ENCODE measurements at places on chromosomes 12 and 14.

GRCh38 chr12:131116468-131117117 is 162.9 kb downstream of the ADGRD1 start:
- no peak for DNase-seq

DNA sequence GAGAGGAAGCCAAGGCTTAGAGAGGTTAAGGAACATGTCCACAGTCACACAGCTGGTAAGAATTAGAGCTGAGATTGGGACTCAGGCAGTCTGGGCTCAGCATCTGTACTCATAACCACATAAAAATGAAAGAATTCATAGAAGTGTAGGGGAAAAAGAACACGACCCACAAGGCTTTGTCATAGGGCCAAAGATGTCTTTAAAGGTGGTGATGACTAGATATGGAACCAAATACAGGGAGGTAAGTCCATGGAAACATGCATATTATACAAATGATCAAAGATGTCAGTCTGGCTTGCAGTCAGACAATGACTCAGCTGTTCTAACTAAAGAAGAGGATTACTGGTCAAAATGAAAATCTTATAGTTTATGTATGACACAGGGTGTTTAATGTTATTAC is 7.2 kb upstream of the SSPN start:
- no peak for DNase-seq

DNA sequence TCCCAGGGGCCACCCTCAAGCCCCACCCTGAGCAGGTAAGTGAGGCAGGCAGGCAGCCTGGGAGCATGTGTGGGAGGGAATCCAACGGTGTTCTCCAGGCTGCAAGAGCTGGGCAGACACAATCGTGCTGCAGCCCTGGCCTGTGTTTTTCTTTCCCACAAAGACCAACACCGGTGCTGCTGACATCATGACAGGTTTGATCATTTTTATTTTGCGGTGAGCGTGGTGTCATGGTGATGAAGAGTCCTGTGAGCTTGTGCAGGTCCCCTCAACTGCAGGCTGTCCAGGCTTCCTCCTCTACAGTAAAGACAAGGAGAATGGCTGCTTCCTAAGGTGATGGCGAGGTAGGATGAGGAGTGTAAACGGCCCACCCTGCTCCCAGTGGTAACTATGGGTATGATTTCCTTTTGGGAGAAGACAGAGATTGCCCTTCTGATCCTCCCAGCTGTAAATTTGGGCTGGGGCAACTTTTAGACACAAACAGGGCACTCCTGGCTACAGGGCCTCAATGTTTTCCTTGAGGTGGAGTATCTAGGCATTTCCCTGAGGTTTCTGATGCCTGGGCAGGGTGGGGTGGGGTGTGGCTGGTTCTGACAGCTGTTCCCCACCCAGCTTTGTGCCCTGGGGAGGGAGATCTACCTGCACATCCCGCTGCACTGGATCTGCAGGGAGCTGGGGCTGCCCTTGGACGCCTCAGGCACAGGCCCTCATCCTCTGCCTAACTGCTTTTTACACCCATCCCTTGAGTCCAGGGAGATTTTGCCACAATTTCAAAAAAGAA is 109.1 kb downstream of the VCPKMT start:
- DNase-seq, result no peak

GRCh38 chr12:48008950-48009349 is 4.7 kb upstream of the COL2A1 start:
- DNase-seq, result no peak

DNA sequence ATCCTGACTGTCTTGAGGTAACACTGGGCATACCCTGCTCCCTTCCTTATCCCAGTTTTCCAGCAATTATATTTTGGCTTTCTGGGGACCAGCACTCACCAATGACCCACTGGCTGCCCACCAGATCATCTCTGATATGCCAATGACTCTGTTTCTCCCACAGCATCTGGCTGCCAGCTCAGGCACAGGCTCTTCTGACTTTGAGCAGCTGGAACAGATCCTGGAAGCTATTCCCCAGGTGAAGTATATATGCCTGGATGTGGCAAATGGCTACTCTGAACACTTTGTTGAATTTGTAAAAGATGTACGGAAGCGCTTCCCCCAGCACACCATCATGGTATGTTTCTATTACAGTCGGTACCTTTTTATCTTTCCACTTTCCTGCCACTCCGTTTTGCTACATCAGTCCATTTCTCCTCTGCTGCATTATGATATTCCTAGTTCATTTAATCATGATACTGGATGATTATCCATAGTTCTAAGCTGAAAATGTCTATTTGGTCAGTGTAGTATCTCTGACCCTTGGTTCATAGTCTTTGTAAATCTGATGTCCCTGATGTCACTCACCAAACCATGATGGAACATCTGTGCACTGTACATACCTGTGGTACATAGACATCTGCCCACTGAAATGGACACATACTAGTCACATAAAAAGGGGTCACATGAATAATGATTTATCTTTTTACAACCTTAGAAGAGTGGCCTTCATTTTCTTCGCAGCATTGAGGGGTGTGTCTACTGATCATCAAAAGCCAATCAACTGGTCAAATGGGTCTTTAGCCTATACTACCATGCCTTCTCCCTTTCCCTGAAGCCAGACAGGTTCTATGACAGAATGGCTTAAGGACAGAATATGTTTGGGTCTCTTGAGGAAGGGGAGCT is 3.3 kb downstream of the GMPR2 start:
- DNase-seq, result no peak

- DNase-seq, result no peak
Measured at GRCh38 chr12:19561411-19561961, 122.2 kb downstream of the AEBP2 start.

- no peak for DNase-seq
Measured at GRCh38 chr14:78566859-78567172, 396.6 kb downstream of the NRXN3 start.

GRCh38 chr14:82731526-82731925 is 1197.9 kb upstream of the SEL1L start:
- no peak for DNase-seq

GRCh38 chr14:92426237-92426636 is 87.3 kb upstream of the RIN3 start:
- no peak for DNase-seq

GRCh38 chr12:56193025-56193578 is 3.8 kb upstream of the SMARCC2 start:
- peak; percentile 46 for DNase-seq

DNA sequence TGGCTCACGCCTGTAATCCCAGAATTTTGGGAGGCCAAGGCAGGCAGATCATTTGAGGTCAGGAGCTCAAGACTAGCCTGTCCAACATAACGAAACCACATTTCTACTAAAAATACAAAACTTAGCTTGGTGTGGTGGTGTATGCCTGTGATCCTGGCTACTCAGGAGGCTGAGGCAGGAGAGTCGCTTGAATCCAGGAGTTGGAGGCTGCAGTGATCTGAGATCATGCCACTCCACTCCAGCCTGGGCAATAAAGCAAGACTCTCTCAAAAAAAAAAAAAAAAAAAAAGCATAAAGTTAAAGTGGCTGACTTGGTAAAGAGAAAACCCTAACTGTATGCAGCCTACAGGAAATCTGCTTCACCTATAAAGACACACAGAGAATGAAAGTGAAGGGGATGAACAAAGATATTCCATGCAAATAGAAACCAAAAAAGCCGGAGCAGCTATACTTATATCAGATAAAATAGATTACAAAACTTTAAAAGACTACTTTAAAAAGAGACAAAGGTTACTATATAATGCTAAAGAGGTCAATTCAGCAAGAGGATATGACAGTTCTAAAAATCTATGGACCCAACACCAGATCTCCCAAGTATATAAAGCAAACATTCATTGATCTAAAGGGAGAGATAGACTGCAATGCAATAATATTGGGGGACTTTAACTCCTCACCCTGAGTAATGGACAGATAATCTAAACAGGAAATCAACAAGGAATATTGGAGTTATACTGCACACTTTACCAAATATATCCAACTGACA is 4.1 kb downstream of the CLEC2B start:
- no peak for DNase-seq

GRCh38 chr12:7090222-7090998 is 1.8 kb downstream of the C1R start:
- DNase-seq, result no peak

- no peak for DNase-seq
Measured at GRCh38 chr14:49994951-49995561, 102.2 kb downstream of the ARF6 start.

GRCh38 chr12:131166717-131167116 is 213.0 kb downstream of the ADGRD1 start:
- no peak for DNase-seq

DNA sequence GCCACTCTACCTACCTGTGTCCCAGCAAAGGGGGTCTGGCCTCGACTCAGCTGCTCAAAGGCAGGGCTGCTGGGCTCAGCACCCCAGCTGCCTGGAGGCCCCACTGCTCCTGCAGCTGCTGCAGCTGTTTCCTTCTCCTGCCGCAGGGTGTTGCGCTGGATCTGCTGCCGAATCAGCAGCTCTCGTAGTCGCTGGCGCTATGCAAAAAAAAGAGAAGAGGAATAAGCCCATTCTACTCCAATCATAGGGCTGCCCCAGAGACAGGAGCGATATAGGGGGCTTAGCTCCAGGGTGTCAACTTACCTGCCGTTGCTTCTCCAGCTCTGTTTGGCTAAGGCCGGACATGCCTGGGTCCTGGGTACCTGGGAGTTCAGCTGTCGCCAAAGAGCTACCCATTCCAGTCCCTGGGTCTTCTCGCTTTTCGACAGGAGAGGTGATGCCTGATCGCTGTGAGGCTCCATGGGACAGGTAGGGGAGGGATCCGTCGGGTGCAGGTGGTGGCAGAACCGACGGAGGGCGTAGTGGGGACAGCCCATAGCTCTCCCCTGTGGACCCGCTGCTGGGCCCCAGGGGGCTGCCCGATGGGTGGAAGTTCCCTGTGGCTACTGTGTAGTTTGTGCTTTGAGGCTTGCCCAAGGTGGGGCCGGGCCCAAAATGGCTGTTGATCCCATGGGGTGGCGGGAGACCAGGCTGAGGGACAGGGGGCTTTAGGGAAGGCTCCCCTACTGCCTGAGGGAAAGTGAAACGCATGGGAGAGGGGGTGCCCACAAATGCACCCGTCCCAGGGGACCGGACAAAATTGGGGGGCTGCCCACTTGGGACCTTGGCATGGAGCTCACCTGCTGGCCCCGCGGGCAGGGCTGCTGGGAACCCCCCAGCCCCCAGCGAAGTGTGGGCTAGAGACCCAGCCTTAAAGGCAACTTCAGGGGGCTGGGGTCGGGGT is 20.9 kb downstream of the KMT2D start:
- no peak for DNase-seq

DNA sequence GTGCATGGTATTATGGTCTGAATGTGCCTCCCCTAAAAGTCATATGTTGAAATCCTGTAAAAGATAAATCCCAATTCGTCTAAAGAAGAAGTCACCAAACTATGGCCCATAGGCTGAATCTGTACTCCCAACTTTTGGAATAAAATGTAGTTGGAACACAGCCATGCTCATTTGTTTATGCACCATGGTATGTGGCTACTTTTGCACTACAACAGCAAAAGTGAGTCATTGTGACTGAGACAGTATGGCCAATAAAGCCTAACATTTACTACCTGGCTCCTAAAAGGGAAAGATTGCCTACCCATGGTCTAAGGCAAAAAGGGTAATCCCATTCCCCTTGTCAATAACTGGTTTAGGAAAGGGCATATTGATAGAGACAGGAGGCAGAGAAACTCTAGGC is 101.8 kb downstream of the LRIG3 start:
- no peak for DNase-seq

GRCh38 chr12:117091758-117092510 is 7.3 kb downstream of the TESC start:
- DNase-seq, result no peak

DNA sequence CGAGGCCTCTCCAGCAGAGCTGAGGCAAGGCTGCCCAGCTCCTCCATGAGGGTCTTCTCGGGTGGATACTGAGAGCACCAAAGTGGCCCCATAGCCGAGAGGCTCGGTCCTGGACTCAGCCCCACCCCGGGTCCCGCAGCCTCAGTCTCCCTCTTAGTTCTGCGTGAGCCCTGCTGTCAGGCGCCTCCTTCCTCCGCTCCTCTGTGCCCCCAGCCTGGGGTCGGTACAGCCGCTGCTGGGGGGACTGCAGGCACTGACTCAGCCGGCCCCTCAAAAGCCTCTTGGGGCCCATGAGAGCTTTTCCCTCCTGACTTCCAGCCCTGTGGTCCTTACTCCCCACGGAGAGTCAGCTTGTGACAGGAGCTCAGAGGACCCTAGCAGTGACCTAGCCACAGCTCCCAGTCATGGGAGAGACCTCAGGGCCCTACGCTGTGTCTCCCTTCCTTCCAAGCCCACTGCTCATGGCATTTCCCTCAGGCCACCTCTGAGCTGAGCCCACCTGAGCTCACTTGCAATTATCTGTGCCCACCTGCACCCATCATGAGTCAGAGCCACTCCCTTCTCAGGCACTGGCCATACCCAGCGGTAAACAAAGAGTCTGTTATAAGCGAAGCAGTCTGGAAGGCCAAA is 295.0 kb upstream of the RTL1 start:
- no peak for DNase-seq
